ENCODE measurements at places on chromosomes 12 and 14. TPM values are rescaled to one million over a fixed set of nuclear protein-coding genes. Genes with fewer than 3 reads are reported as not detected.
A peak's percentile ranks its signal among the peaks of the same experiment; 100 is the strongest.

- DNase-seq = no peak
Observed at GRCh38 chr12:24408305-24408704, 458.8 kb upstream of the SOX5 start.

- DNase-seq = no peak
Observed at GRCh38 chr14:28494196-28494595, 272.4 kb upstream of the FOXG1 start.

MTRFR gene
- total RNA-seq = 13.3 TPM

FLRT2 gene
- total RNA-seq = 13.3 TPM

- peak; percentile 39 for DNase-seq
Observed at GRCh38 chr14:99324291-99324690, 52.3 kb upstream of the BCL11B start.

GRCh38 chr14:53968726-53969125, 12.1 kb upstream of the BMP4 start:
- DNase-seq = no peak

GRCh38 chr14:38789805-38790204, 313.2 kb downstream of the SEC23A start:
- no peak for DNase-seq

ACACB gene
- 35.2 TPM for total RNA-seq

DNA sequence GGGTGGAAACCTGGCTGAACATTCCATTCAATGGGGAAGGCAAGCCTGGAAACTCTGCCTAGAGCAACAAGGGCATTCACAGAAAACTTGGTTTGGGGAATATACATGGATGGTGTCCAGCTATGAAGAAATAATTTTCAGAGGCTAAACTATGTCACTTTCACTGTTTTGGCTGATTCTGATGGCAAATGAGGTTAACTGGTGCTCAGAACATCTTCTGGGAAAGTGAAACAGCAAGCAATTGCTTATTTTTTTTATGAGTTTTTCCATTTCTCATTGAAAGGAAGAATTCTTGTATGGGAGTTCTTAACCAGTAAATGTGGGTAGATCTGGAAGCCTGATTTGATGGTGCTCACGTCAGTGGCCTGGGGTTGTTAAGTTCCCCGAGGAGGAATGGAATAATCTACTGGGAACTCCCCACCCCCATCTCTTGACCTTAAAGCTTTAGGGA, 132.8 kb upstream of the BTG1 start:
- DNase-seq = no peak

- DNase-seq = no peak
Observed at GRCh38 chr14:101315802-101316296, 245.4 kb upstream of the DIO3 start.

DNA sequence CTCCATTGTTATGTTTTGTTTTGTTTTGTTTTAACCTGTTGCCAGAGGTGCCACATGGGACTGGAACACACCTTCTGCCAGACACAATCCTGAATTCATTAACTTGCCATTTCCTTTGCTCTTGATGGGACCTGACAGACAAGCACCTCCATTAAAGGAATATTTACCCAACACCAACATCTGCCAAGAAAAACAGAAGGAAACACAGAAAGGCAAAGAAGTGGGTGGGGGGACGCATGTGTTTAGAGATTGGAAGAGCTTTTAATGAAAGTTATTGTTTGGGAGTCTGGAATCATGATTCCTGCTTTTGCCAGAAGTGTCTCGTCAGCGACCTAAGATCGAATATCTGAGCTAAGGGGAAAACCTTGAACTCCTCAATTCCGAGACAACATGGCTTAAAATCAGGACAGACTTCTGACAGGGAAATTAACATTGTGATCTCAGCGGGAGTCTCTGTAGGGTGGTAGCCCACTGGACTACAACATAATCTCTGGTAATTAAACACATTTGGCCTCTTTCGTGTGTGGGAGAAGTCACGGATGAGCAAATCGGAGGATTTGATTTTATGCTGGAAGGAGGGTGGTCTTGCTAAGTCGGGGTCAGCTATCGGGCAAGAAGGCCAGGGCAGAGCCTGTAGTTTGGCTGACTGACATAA, 210.4 kb upstream of the FAR2 start:
- no peak for DNase-seq

- no peak for DNase-seq
Observed at GRCh38 chr14:30337456-30337855, 221.5 kb upstream of the G2E3 start.

DNA sequence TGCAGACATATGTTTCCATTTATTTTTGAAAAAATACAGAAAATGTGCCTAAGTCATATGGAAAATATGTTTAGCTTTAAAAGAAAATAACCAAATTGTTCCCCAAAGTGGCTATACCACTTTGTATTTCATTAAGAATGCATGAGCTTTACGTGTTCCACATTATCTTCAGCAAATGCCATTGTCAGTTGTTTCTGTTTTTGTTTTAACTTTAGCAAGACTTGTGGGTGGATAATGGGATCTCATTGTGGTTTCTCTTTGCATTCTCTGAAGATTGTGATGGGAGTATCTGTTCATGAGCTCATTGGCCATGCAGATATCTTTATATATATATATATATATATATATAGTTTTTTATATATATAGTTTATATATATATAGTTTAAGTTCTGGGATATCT, 181.5 kb downstream of the CCER1 start:
- no peak for DNase-seq

GRCh38 chr14:57692671-57693070, 173.2 kb downstream of the SLC35F4 start:
- no peak for DNase-seq

DNA sequence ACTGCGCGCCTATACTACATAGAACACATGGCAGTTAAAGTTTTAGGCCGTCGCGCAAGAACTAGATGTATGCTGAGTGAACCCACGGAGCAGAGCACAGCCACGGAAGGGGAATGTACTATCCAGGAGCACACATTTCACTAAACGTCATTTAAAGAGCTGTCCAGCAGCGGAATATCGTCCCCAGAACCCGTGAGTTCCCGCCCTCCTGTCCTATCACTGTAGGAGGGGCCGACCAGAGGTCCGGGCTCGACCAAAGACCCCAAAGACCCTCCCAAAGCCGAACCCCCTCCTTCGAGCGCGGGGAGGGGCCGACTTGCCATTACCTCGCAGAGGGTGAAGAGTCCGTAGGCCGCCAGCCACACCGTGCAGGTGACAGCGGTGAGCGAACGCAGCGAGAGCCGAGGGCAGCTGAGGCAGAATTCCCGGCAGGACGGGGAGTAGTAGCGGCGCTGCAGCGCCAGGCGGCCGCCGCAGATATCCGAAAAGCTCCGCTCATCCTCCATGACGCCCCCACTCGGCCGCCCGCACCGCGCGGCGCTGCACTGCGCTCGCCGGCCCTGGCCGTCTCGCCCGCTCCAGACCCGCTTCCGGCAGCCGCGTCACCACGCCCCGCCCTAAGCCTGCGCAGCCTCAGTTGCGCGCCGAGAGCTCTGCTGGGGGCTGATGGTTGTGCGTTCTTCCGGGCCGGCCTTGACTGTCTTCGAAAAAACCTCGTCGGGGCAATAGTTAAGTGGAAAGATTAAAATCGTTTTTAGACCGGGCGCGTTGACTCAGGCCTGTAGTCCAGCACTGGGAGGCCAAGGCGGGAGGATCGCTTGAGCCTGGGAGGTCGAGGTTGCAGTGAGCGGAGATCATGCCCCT, at the start of gene PIGH:
PIGH (minus strand) TSS at position 571 of the 864 bp plus-strand sequence; CDS start at position 506, 65 bp downstream.
- peak; percentile 95 for DNase-seq

IL23A gene
- 0.81 TPM for total RNA-seq

GRCh38 chr14:31059152-31059924, 33.2 kb upstream of the STRN3 start:
- DNase-seq = no peak

DNA sequence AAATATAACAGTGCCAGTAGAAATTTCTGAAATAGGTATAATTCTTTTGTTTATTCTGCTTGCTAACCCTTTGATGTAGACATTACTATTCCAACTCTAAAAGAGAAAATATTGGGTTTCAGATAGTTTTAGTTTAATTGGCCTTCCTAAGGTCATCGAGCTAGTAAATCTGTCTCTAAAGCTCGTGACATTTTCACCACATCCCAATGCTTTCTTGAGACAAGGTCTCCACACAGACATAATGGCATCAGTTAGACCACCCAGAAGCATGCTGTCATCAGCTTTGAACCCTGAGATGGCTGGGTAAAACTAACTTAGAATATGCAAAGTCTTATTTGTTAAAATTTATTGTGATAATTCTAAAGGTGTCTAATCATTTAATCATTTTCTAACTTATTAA, 52.0 kb downstream of the PIK3C2G start:
- DNase-seq = no peak

DNA sequence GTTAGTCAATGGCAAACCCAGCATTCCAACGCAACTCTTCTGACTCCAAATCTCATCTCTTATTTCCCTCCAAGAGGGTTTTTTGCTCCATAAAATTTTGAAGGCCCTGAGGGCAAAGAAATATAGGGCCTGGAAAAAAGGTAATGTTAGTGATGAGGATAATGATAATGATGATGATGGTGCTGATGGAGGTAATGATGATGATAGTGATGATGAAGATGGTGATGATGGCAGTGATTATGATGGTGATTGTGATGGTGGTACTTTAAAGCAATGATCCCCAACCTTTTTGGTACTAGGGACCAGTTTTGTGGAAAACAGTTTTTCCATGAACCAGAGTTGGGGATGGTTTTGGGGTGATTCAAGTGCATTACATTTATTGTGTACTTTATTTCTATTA, 50.1 kb downstream of the TMX1 start:
- DNase-seq = no peak

HSPB8 gene
- 70.0 TPM for total RNA-seq

C12orf54 gene
- total RNA-seq = not detected

- no peak for DNase-seq
Observed at GRCh38 chr14:24438223-24439097, 4.1 kb downstream of the SDR39U1 start.

DNA sequence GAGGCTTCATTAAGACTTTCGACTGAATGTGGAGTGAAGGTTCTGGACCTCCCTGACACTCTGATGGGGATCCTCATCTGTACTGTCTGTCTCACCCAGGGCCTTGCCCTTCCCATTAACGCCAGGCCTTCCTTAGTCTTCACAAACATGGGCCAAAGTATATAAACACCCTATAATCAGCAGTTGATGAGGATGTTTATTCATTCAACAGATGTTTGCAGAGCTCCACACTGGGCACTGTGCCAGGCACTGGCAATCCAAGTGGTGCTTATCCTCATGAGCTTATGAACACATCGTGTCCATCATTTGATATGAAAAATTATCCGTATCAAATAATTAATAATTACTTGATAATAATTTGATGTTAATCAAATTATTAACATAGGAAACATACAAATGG, 454.4 kb downstream of the FUT8 start:
- DNase-seq = no peak

CPNE6 gene
- not detected for total RNA-seq

OR6C74 gene
- not detected for total RNA-seq

DNA sequence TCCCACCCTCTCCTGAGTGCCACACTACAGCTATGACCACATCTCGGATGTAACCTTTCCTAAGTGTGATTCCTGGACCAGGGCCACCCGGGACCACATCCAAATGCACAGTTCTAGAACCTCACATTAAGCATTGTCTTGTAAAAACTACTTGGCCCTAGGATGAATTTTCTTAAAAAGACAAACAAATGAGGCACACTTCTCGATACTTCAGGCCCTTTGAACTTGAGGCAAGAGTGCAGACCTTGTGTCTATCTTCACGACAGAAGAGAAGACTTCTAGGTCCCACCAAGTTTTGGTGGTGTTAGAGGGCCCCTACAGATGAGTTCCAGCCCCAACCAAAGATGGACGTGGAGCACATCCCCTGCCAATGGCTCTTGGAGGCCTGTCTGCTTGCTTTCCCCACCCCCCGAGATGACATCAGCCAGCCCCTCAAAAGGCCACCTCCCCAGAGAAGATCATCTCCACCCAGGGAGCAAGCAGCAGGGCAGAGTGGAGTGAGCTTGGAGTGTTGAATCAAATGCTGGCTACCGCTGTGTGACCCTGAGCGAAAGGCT, 9.3 kb downstream of the ISCU start:
- no peak for DNase-seq

DNA sequence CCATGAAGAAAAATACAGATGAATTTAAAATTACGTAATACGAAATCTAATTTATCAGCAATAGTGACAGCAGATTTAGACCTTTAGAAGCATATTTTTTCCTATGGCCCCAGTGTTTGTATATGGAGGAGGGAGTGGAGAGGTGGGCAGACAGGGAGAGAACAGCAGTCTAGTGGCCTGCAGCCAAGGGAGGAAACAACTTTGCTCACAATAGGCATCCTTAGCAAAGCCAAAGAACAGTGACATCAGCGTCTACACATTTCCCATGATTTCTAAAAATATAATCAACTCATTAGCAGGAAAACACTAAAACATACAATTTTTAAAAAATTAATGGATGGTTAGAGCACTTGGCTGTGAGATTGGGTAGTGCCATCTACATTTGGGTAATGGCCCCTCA, 622.6 kb upstream of the ATP2B1 start:
- DNase-seq = no peak

GRCh38 chr14:44565968-44566367, 58.9 kb upstream of the FSCB start:
- DNase-seq = no peak

DNA sequence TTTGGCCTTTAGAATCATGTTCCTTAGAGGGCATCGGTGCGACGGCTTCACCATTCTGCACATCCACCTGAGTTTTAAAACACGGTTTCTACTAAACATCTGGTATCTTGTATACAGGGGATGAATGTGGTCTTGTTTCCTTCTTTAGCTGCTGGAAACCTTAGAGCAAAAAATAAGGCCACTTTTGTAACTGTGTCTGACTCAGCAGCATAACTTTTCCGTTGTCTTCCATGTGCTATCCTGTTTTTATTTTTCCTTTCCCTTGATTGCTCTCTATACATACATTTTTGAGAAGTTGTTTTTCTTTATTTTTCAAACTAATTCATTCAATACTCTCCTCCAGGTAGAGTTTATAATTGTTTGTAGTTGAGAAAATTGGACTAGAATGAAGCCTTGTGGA, 108.8 kb upstream of the PCED1B start:
- no peak for DNase-seq

DNA sequence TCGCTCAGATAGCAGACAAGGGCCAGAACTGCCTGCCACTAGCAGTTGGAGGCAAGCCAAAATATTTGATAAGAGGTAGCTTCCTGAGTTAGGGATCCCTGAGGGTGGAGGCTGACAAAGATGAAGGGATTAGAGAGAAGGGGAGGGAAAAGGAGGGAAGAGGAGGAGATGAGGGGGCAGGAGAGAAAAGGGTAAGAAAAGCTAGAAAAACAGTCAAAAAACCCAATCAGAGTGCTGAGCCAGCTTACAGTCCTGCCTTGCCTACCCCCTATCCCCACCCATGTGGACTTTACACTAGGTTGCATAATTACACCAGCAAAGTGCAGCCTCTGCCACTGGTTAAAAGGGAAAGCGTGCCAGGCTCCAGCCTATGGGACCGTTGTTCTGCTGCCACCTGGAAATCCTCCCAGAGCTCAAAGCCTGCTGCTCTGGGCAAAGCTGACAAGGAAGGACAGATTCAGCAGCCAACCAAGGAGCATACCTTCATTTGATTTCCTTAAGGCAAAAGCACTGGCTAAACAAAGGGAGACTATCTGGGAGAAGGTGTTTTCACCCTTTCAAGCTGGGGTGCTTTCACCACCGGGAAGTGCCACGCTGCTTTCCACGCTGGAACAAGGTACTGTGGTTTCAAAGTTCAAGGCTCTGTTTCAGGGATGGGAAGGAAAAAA, 3.8 kb upstream of the NUMB start:
- peak; percentile 75 for DNase-seq

MRPL42 gene
- total RNA-seq = 49.4 TPM

- no peak for DNase-seq
Observed at GRCh38 chr12:25670076-25671055, 117.3 kb upstream of the LMNTD1 start.
